Activated CD8-positive, alpha-beta memory T cell treated with anti-CD3 and anti-CD28 coated beads, Interleukin-2, amount 50 U/mL, for 48 hours (primary cell): ENCODE measurements at places on chromosomes 16 and 17.

GRCh38 chr17:39236981-39237441 is 11.3 kb upstream of the STAC2 start:
- DNase-seq, result no peak

DNA sequence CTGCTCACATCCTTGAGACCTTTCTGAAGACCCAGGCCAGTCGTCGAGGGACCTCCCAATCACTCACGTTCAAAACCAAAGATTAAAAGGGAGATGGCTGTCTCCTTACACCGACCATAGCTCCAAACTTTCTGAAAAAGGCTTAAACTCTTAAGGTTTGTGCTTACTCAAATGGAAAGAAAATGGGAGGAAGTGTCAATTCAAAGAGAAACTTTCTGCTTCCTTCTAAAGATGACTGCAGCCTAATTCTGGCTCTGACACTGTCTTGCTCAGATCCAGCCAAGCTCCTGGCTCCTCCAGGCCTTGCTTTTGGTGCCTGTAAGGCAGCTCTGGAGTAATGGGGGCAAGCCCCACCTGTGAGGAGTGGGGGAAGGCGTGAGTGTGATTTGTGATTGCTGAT is 54.9 kb upstream of the WSB1 start:
- no peak for DNase-seq

- no peak for DNase-seq
Measured at GRCh38 chr17:72788950-72789585, 303.4 kb downstream of the SLC39A11 start.

DNA sequence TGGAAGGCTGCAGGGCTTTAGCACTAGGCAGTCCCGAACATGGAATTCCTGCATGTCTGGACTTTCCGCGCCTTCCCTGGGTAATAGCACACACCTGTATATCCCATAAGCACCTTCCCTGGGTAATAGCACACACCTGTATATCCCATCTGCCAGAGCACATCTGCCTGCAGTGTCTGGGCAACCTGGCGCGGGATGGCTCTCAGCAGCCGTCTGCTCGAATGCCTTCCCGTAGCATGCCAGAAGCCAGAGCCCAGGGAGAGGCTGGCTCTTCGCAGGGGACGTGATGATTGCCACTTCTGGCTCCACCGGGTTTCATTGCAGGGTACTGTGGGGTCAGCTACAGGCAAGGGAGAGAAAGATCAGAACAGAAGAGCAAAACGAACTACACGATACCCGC is 21.3 kb downstream of the MBTPS1 start:
- no peak for DNase-seq

- peak; percentile 68 for DNase-seq
Measured at GRCh38 chr17:40219594-40220338, 662 bp downstream of the WIPF2 start.

GRCh38 chr16:29811170-29811895 is 660 bp upstream of the PRRT2 start:
- DNase-seq, result peak; percentile 87

GRCh38 chr16:10752843-10753523 is 9.3 kb downstream of the NUBP1 start:
- no peak for DNase-seq

- no peak for DNase-seq
Measured at GRCh38 chr16:69482410-69482991, 58.1 kb downstream of the CYB5B start.
